ENCODE measurements at places on chromosomes 2 and 18.

- DNase-seq, result no peak
Measured at GRCh38 chr18:78390348-78390951, 589.2 kb upstream of the SALL3 start.

DNA sequence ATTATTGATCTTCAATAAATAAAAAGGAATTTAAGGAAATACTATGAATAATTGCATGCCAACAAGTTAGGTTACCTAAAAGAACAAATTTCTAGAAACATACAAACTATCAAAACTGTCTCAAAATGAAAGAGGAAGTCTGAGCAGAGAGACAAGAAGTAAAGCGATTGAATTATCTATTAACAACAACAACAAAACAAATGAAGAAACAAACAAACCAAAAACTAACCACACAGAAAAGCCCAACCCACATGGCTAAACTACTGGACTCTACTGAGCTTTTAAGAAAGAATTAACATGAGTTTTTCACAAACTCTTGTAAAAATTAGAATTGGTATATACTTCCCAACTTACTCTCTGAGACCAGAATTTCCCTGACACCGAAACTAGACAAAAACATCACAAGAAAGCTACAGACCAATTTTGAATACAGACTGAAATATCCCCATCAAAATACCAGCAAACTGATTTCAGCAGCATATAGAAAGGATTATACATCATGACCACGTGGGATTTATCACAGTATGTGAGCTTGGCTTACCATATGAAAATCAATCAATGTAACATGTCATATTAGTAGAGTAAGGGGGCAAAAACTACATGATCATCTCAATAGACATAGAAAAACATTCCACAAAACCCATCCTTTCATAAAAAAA, 16.6 kb upstream of the GALNT1 start:
- no peak for DNase-seq

DNA sequence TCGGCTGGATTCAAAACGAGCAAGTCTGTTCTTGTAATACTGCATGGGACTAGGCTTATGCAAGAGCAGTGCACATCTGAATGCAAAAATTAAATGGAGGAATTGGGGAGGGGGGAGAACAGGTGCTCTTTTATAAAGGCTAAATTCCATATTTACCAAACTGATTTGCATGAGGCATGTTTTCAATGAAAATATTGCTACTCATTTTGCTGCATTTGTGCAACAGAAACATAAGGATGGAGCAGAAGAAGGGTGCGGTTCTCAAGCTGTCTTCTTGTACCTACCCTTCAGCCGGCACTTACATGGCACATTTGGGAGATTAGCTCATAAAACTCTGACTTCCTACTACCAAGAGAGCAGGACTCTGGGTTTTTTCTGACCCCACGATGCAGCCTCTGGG, 256.4 kb downstream of the CDCA7 start:
- DNase-seq, result no peak

- DNase-seq, result no peak
Measured at GRCh38 chr18:59909289-59910036, 9.7 kb downstream of the PMAIP1 start.

DNA sequence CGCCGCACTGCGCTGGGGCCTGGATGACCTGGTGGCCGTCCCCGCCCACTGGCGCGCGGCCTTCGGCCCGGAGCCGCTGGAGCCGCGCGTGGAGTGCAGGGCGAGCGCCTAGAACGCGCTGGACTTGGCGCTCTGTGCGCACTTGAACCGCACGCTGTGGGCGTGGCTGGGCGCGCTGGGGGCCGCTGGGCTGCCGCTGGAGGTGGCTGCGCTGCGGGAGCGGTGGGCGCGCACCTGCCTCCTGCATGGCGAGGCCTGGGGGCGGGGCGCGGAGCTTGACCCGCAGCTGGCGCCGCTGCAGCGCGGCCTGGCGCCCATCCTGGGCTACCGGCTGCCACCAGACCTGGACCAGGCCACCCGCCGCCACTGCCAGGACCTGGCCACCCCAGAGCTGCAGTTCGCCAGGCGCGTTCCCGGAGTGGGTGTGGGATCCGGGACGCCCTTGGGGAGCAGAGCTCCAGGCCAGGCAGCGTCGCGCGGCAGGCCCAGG, 9.9 kb downstream of the AQP12B start:
- DNase-seq, result no peak

DNA sequence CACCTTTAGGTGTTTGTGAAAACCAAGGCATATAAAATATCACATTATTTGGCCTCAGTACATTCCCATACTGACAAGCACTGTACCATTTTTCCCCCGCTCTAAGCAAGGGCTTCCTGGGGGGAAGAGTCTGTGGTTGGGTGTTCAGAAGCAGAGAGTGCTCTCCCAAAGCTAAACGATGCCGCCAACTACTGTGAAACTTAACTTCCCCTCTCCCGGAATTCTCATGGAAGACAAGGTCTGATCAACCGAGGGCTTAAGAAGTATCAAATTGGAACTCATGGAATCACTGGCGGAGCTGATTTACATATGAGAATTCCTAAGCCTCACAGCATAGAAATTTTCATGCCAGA, 433 bp upstream of the MFF start:
- no peak for DNase-seq

DNA sequence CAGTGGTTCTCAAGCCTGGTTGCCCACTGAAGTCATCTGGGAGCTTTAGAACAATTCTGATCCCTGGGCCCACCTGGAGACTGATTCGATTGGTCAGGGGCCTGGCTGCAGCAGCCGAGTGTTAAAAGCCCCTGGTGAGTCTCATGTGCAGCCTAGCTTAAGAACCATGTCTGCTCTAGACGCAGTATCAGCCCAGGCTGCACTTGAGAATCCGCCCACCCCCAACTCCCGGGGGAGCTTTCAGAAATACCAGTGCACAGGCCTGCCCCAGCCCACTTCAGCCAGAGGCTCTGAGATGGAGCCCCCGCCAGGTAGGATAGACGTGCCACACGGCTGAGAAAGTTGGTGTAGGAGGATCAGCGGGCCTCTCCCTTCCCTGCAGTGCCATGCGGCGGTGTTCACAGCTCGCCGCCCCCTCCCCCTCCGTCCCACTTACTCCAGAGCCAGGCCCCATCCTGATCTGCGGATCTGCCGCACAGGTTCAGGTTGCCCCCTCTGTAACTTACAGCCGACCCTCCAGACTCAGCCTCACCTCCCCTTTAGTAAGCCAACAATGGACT, 209.0 kb upstream of the RAB12 start:
- DNase-seq, result no peak

GRCh38 chr2:195482010-195482409, 175.0 kb upstream of the SLC39A10 start:
- no peak for DNase-seq

GRCh38 chr2:43408407-43409160, 182.2 kb upstream of the ZFP36L2 start:
- no peak for DNase-seq

GRCh38 chr2:207528980-207529329, 807 bp upstream of the CREB1 start:
- peak; percentile 34 for DNase-seq

GRCh38 chr2:96927405-96928171, 57.7 kb upstream of the SEMA4C start:
- DNase-seq, result no peak

DNA sequence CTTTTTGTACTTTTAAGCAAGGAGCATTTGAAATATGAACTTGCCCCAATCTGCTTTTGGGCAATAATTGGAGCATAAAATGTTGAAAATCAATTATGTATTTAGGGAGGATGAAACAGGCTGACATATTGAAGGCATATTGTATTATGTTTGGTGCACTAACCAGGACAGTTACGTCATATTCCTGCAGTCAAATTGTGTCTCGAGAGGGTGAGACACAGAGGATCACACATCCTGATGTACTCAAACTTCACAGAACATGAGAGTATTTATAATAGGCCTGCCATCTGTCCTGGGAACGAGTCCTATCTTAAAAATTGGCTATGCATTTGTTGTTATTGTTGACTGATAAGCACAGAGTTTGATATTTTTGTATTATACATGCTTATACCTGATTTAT, 44.7 kb downstream of the TANC1 start:
- DNase-seq, result no peak

GRCh38 chr2:134408386-134408785, 154.5 kb downstream of the MGAT5 start:
- no peak for DNase-seq

DNA sequence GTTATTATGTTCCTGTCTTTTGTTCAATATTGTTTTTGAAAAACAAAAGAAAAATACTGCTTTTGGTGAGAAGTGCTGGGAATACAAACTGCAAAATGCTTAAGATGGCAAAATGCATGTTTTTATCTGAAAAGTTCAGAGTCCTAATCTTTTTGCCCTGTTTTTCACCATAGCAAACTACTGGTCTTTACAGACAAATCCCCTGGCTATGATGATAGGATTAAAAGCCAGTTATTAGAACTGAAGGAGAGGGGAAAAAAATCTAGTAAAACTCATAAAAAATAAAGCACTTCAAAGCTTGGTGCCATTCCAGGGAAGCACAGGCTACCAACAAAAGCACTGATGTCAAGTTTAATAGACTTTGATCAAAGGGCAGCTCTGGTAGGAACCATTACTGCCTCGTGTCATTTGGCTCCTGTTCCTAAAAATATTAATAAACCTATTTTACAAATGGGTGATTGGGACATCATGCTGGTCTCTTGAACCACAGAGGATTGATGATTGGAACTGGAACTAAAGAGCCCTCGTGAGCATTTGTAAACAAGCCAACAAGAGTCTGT, 194.7 kb downstream of the RAB3GAP1 start:
- DNase-seq, result no peak

- DNase-seq, result no peak
Measured at GRCh38 chr2:128385365-128385764, 66.7 kb upstream of the HS6ST1 start.

- DNase-seq, result no peak
Measured at GRCh38 chr2:48600204-48600813, 17.3 kb upstream of the GTF2A1L start.

GRCh38 chr2:27162151-27163121, 13.6 kb downstream of the TCF23 start:
- no peak for DNase-seq

GRCh38 chr2:241136191-241136590, 13.1 kb downstream of the PASK start:
- no peak for DNase-seq

GRCh38 chr2:229408356-229408755, 137.3 kb upstream of the PID1 start:
- DNase-seq, result no peak

DNA sequence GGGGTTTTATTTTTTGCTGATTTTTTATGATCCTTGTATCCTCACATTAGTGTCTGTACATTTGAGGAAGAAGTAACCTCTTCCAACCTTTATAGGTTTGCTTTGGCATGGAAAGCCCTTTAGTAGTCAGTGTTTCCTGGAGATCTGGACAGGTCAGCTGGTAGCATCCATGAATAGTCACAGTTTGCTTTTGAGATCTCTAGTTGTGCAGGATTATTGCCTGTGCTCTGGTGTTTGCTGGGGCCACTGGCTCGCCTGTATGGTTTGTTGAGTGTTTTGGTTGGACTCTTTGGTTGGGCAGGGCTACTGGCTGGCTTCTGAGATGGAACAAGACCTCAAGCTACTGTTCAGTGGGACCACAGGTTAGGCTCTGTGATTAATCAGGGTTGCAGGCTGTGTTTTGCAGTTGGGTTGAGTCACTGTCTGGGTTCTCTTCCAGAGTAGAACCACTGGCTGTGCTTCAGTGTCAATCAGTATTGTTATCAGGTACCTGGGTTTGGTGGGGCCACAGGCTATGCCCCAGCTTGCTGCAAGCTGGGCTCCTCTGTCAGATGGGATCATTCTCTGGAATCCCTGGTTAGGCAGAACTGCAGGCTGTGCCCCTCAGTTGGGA, 20.0 kb downstream of the SP140L start:
- DNase-seq, result no peak

DNA sequence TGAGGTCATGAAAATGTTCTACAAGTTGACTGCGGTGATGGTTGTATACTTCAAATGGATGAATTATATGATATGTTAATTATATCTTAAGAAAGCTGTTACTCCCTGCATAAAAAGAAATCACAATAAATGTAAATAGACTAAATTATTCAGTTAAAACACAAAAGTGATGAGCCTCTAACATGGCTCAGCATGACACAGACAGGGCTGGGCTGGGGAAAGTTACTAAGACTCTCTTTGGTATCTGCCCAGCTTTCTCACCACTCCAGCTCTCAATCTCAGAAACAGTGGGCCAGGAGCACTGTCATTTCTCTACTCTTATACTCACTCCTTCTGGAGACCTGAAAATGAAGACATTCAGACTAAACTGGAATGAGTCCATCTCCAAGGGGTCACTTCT, 3.5 kb downstream of the CYP27C1 start:
- no peak for DNase-seq
